Activated T-helper 2 cell treated with anti-CD3 and anti-CD28 coated beads, Interferon-gamma antibody, Interleukin-2, Interleukin-4, amounts not matched to agents 10 μg/mL and 5 μg/mL and 100 μg/mL, durations not matched to agents 14 hours and 24 hours and 36 hours (primary cell): ENCODE measurements at places on chromosomes 12 and 14.

- no peak for DNase-seq
These were observed 1145.2 kb downstream of the AACS start for GRCh38 chr12:126210448-126210847.

DNA sequence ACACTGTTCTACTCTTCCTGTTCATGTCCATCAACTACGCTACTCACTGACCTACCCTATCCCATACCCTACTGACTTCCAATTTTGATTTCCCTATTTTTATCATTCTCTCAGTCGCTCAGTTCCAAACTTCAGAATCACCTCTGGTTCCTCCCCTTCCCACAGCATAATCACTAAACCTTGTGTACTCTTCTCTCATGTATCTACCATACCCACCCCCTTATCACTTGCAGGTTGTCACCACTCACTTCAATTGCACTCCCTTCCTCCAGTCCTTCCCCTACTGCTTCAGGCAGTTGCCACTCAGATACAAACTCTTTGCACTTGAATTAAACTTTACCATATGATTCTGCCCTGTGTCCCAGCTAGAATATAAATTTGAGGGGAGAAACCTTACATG, 6.3 kb downstream of the RACGAP1 start:
- DNase-seq, result no peak

GRCh38 chr12:124172636-124173035, 122.3 kb upstream of the RFLNA start:
- DNase-seq, result no peak

GRCh38 chr14:32372154-32372553, 43.1 kb downstream of the AKAP6 start:
- DNase-seq, result no peak

DNA sequence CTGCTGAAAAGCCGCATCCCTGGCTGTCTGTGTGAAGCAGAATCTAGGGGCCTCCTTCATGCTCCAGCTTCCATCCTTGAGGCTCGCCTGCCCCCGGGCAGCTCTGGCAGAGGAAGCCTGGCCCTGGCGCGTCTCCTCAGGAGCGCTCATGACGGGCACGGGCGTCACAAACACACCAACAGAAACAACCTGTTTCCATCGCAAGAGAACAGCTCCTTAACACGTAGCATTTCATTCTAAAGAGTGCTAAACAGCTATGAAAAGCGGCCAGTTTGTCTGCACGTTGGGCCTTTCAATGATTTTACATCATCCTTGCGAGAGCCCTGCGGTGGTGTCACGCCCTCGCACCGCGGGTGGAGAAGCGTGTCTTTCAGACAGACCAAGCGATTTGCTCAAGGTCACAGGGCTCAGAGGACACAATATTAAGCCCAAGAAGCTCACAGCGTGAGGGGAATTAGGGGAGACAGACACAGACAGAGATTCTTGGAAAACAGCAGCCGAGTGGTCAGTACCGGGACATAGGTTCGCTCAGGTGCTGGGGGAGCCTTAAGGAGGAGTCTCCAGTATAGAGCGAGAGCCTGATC, 4.9 kb downstream of the ADGRD1 start:
- no peak for DNase-seq

DNA sequence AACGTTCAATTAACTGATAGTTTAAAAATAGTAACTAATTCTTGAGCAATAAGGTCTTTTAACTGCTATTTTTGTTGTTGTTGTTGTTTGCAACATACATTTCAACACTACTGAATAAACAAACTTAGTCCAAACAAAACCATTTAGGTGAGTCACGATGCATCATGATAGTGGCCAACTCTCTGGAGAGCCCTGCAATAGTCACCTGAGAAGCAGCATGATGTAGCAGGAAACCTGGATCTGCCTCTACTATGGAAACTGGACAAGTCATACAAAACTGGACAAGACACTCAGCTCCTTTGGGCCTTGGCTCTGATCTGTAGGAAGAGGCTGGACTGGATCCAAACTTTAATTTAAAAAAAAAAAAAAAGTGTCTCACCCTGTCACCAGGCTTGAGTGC, 117.3 kb downstream of the MED13L start:
- no peak for DNase-seq

DNA sequence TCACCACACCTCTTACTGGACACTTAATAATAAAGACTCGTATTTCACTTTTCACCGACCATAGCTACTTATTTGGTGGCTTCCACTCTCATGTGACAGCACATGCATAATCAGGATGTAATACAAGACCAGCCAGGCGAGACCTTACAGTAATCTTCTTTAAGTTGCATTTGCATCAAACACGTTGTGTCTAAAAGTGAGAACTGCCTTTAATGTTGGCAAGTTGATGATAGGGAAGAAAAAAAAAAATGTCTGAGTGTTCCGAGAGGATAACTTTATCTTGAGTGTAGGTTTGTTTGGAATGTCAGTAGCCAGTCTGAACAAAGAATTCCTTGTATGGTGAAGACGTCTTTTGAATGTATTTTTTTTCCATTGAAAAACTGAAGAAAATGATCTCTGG, 440.4 kb downstream of the ADAMTS20 start:
- no peak for DNase-seq
